H54 (cell line): ENCODE measurements at places on chromosomes 3 and 15.

DNA sequence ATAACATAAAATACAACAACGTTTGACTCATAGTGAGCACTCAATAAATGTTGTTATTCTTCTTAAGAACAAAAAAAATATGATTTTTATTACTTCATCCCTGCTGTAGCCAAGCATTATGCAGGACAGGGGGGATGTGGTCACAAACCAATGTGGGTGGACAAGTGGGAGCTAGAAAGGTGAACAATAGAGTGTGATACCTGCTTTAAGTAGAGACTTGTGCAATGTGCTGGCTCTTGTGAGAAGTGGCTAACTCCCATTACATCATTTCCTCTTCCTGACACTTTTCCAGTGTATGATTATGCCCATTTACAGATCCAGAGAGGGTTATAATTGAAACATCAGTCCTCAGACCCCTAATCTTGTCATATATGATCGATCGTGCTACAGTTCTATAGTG is 193.6 kb downstream of the UBE2E2 start:
- DNase-seq = no peak

- DNase-seq = peak; percentile 71
Measured at GRCh38 chr3:153221748-153222162, 59.7 kb downstream of the RAP2B start.

- no peak for DNase-seq
Measured at GRCh38 chr15:77840991-77841775, 208.5 kb upstream of the LINGO1 start.

- DNase-seq = no peak
Measured at GRCh38 chr15:66960519-66960918, 104.9 kb upstream of the SMAD3 start.

DNA sequence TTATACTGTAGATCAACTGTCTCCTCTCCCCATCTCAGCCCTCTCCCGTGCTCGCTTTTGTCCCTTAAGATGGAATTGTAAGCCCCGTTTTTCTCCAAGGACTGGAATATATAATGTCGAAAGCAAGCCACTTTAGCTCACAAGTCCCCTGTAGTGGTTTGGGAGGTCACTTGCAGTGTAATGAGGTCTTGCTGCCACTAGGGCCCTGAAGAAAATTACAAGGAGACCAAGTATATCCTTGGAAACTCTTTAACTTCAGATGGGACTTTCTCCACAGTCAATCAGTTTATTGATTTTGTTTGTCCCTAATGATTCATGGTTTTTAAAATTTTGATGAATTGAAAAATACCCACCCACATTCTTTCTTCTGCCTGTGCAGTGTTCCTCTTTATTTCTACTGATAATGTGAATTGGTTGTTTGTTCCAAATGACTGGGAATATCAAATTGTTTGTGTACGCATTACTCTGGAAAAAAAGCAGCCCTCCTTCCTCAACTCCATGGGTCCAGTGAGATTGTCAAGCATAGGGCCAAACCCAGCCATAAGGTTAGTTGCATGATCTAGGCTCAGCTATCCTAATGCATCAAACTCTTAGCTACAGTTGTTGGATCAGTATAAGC is 294.8 kb downstream of the MCTP2 start:
- peak; percentile 6 for DNase-seq

DNA sequence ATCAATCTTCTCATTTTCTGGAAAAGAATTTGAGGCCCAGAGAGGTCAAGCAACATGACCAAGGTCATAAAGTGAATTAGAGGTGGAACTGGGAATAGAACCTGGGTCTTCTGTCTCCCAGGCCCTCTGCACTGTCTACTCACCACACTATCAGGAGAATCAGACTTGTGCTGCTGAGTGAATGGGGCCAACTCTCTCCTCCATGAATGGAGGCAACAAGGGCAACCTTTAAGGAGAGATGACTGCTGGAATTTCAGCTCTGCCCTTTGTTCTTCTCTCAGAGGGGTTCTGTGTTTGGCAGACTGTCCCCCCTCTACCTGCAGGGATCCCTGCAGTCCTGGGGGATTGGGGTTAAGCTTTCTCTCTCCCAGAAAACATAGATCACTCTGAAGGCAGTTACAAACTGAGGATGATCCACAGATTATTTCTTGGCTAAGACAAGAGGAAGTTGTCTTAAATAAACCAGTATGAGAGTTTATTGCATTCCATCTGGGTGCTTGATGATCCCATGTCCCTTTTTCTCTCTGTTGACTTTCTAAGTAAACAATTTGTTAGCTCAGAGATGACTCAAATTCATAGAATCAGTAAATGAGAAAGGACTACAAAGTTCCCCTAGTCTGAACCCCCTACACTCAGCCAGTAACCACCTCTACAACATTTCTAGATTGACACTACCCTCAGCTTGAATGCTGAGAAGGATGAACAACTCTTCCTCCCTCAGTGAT is 99.0 kb upstream of the LIPC start:
- DNase-seq = no peak

- DNase-seq = no peak
Measured at GRCh38 chr3:13764161-13764560, 115.7 kb downstream of the WNT7A start.

- no peak for DNase-seq
Measured at GRCh38 chr3:130529486-130530215, 12.7 kb downstream of the COL6A6 start.

DNA sequence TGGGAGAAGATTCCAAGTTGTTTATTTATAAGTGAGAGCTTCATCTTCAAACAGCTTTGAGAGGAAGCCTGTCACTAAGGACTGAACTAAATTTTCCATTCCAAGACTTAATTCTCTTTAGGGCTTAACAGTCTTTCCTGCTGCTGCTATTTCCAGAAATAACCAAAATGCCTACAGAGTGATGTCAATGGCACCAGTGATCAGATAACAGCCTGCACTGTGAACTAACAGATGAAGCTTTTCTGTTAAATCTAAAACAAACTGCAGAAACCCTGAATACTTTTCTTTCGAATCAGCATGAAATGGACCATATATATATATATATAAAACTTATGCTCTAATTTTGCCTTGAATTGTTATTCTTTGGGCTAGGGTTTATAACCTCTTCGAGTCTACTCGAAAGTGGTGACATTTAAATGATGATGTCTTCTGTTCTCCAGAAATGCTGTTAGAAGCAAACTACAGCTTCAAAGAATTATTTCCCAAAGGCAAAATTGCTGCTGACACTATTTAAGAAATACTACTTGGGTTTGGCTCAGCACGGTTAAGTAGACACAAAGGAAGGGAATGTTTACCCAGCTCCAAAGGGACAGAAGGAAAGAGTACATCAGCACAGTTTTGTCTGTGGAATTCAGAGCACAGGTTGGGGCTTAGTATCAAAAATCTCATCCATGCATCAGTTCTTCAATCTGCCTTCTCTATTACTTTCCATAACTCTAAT is 238.5 kb upstream of the LRRN1 start:
- no peak for DNase-seq

GRCh38 chr3:34077417-34078195 is 279.2 kb downstream of the PDCD6IP start:
- DNase-seq = no peak

DNA sequence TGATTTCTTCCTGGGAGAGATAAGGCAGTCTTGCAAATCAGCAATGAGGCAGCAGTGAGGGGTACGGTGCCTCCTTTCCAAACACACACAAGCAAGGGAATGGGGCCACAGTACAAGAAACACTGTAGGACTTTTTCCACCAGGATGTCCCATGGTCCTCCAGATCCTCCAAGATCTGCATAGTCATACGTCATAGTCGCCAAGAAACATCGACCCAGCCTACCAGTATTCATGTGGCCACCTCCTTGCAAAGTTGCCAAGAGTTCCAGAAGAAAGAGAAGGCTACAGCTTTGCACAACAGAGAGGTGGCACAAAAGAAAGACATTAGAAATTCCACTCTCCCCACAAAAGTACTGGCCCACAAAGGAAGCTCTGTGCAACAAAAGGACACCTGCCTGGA is 257.9 kb downstream of the CTNNB1 start:
- no peak for DNase-seq

- no peak for DNase-seq
Measured at GRCh38 chr3:111862415-111862814, 3.4 kb downstream of the PHLDB2 start.

GRCh38 chr3:40557575-40558161 is 32.9 kb downstream of the ZNF621 start:
- no peak for DNase-seq

GRCh38 chr3:15454965-15455364 is 27.6 kb downstream of the EAF1 start:
- no peak for DNase-seq

GRCh38 chr15:68389936-68390817 is 41.8 kb downstream of the ITGA11 start:
- DNase-seq = no peak

GRCh38 chr3:169138849-169139420 is 524.6 kb downstream of the MECOM start:
- DNase-seq = no peak

GRCh38 chr15:101410612-101411011 is 78.9 kb downstream of the PCSK6 start:
- DNase-seq = no peak

DNA sequence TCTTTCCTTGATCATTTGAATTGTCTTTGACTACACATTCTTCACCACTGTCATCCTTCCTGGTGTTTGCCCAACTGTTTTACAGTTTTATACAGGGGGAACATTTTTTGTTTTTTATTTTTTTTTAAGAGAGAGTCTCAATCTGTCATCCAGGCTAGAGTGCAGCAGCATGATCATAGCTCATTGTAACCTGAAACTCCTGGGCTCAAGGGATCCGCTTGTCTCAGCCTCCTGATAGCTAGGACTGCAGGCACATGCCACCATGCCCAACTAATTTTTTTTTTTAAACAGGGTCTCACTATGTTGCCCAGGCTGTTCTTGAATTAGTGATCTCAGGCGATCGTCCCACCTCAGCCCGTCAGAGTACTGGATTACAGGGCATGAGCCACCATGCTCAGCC is 222.6 kb downstream of the BBX start:
- DNase-seq = no peak

DNA sequence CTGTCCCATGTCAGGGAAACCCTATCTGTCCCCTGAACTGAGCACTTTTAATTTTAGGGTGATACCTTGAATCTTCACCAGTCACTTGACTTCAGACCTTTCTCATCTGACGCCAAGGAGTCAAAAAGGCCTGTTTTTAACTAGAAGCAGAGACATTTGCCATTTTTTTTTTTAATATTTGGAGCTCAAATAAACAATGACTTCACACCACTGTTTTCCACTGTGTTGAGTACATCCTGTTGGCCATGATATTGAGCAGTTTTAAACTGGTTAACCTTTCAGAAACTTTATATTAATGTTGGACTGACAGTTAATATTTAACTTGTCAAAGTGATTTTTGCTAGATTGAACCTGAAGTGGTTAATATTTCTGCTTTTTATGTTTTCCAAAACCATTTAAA is 28.2 kb downstream of the DAG1 start:
- DNase-seq = no peak

DNA sequence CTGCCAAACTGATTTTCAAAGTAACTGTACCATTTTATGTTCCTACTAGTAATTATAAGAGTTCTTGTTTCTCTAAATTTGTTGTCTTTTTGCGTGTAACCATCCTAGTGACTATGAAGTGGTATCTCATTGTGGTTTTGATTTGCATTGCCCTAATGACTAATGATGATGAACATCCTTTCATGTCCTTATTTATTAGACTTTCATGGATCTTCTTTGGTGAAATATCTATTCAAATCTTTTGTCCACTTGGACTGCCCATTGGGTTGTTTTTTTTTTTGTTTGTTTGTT is 3.6 kb downstream of the OXSR1 start:
- DNase-seq = no peak

GRCh38 chr3:187616307-187616972 is 53.8 kb downstream of the SST start:
- DNase-seq = peak; percentile 38

DNA sequence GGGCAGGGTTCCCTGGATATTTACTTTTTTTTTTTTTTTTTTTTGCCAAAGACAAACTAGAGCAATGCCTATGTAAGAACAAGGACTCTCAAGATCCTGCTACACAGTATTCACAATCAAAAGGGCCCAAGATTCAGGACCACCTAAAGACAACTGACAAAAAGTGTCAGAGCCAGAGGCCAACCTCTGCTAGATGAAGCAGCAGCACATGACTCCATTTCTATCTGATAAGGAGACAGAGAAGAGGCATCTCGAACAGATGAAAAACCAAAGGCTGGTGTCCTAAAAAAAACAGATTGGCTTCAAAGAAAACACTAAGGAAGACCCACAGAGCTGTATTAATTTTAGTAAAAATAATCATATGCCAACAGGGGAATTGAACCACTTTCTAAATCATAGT is 20.0 kb downstream of the CMTM6 start:
- no peak for DNase-seq

GRCh38 chr3:183541235-183541655 is 14.3 kb downstream of the KLHL6 start:
- no peak for DNase-seq

- no peak for DNase-seq
Measured at GRCh38 chr3:186526256-186526606, 17.9 kb downstream of the CRYGS start.

DNA sequence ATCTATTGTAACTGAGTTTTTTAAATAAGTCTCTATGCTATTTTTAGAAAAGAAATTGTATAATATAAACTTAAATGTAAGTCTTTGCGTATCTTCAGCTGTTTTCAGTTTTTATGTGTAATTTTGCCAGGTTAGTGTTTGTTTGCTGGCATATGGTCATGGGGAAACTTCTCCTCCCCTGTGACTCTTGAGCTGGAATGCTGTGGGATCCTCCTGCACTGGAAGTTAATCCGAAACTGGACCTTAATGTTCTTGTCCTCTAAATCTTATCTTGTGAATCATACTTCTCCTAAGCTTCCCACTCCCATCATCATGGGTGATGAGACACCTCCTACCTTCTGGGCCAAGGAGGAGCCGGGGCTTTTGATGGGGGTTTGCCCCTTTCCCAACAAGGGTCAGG is 52.4 kb upstream of the CHST2 start:
- DNase-seq = no peak

DNA sequence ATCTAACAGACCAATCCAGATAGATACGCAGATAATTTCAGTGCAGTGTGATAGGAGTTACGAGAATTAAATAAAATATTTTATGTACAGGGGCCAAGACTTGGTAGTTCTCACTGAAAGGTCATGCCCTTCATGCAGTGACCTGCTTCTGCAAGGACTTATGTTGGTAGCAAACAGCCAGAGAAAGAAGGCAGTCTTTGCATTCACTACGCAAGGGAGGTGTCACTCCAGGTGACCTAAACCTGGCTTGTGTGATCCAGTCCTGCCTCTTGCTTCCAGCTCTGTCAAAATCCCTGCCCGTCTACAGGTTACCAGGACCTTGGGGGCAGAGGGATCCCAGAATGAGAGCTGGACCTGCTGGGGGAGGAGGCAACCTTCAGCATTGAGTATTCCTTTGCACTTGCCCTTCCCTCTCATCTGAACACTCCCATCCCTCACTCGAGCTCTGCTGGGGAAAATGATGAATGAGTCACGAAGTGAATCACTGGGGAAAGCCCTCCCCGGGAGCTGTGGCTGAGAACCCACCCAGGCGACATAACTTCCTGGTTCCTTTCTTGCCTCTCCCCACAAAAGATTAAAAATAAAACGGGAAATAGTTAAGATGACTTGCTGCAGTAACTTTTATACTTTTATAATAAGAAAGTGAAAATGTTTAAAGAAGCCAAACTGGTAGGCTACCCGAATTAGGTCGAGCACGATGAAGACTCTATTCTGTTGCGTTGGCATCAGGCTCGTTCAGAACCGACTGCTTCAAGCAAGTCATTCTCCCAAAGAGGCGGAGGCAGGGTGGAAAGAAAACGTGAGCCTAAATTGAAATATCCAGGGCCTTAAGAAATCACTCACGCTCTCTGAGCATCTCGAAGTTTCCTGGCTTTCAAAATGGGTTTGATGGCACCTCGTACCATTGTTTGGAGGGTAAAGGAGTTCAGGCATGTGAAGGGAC is 216.1 kb downstream of the SLCO3A1 start:
- peak; percentile 55 for DNase-seq

- DNase-seq = no peak
Measured at GRCh38 chr3:71585887-71586809, 2.6 kb upstream of the FOXP1 start.
